Activated T-helper 17 cell treated with anti-CD3 and anti-CD28 coated beads, Interleukin-2, amount 50 U/mL, for 72 hours (primary cell): ENCODE measurements at places on chromosomes 5 and 9. TPM values are rescaled to one million over a fixed set of nuclear protein-coding genes. Genes with fewer than 3 reads are reported as not detected.

The BBLN gene
- 65.7 TPM for total RNA-seq

The NEUROG1 gene
- not detected for total RNA-seq

The SMIM23 gene
- total RNA-seq = not detected

The LRRTM2 gene
- total RNA-seq = 0.13 TPM

- H3K36me3 ChIP-seq = no peaks in the 10 kb centered on the region
- H3K4me1 ChIP-seq = no peaks in the 10 kb centered on the region
- no peak for ATAC-seq
- H3K27ac ChIP-seq = no peak overlapping the region
- H3K27me3 ChIP-seq = no peaks in the 10 kb centered on the region
- no peak overlapping the region for H3K4me3 ChIP-seq
Measured at GRCh38 chr9:70586476-70586875, 172.0 kb upstream of the KLF9 start.

DNA sequence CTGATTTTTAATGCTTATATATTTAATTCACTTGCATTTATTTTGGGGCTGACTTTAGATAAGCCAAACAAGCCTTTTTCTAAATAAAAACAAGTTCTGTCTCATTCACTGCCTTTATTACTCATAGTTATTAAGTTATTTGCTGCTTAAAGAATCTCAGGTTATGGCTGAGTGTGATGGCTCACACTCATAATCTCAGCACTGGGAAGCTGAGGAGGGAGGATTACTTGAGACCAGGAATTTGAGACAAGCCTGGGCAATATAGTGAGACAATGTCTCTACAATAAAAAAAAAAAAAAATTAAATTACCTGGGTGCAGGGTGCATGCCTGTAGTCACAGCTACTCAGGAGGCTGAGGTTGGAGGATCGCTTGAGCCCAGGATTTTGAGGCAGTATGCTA lies 85.0 kb upstream of the MAN2A1 start:
- peaks cover 9% of the 10 kb centered on the region for H3K27me3 ChIP-seq
- H3K36me3 ChIP-seq = no peaks in the 10 kb centered on the region
- no peak overlapping the region for H3K4me3 ChIP-seq

DNA sequence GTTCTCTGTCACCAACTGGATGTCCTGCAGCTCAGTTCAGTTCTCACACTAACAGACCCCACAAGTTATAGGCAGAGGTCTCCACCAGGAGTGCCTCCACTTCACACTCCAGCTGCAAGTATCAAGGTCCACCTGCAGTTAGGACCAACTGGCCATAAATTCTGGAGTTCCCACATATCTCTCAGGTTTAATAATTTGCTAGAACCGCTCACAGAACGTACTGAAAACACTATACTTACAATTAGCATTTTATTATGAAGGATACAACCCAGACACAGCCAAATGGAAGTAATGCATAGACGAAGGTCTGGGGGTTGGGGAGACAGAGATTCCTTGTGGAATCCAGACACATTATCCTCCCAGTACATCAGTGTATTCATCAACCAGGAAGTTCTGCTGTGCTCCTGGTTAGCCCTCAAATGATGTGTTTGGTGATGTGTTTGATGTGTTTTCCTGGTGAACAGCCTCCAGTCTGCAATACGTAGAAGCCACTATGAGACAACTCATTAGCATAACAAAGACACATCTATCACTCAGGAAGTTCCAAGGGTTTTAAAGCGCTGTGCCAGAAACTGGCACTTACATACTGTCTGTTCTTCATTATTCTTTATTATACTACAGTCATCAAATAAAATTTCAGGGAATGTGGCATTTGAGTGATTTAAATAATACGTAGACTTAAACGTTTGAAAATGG lies 25.4 kb downstream of the OGN start:
- no peak overlapping the region for H3K4me3 ChIP-seq
- peaks cover 9% of the 10 kb centered on the region for H3K36me3 ChIP-seq
- H3K27me3 ChIP-seq = no peaks in the 10 kb centered on the region
- H3K4me1 ChIP-seq = peaks cover 6% of the 10 kb centered on the region
- H3K27ac ChIP-seq = no peak overlapping the region

DNA sequence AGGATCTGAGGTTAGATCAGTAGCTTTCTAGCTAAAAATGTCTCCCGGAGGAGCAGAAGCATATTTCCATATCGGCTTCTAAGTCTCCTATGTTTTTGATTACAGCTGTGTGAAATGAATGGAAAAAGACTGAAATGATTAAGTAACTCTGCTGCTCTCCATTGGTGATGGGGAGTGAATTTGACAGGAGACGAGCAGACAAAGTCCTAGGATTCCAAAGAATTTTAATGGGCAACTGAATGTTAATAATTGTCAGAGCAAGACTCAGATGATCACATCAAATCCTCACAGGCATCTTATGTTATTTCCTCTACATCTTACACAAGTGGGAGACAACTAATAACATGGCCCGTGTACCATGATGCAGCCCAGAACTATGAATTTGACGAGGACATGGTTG lies 66.8 kb downstream of the LIX1 start:
- peaks cover 5% of the 10 kb centered on the region for H3K4me1 ChIP-seq
- H3K4me3 ChIP-seq = no peak overlapping the region
- no peak overlapping the region for H3K27ac ChIP-seq
- H3K27me3 ChIP-seq = peaks cover 4% of the 10 kb centered on the region

DNA sequence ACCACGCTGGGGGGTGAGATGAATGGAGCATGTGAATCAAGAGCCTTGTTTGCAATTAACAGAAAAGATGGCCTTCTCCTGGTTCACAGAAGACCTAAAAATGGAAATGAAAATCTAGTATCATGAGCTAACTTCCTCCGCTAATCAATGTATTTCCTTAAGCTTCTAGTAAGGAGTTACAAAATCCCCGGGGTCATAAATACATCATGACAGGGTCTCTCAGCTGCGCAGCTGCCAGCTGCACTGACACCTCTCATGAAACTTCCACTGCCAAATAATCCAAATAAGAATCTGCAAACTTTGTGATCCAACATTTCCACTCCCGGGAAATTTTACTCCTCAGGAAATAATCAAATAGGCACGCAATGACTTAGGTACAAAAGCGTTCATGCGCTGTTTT lies 11.9 kb downstream of the MYO10 start:
- no peaks in the 10 kb centered on the region for H3K4me1 ChIP-seq
- H3K27me3 ChIP-seq = no peaks in the 10 kb centered on the region
- no peak overlapping the region for H3K4me3 ChIP-seq
- H3K27ac ChIP-seq = no peak overlapping the region
- no peak for ATAC-seq

DNA sequence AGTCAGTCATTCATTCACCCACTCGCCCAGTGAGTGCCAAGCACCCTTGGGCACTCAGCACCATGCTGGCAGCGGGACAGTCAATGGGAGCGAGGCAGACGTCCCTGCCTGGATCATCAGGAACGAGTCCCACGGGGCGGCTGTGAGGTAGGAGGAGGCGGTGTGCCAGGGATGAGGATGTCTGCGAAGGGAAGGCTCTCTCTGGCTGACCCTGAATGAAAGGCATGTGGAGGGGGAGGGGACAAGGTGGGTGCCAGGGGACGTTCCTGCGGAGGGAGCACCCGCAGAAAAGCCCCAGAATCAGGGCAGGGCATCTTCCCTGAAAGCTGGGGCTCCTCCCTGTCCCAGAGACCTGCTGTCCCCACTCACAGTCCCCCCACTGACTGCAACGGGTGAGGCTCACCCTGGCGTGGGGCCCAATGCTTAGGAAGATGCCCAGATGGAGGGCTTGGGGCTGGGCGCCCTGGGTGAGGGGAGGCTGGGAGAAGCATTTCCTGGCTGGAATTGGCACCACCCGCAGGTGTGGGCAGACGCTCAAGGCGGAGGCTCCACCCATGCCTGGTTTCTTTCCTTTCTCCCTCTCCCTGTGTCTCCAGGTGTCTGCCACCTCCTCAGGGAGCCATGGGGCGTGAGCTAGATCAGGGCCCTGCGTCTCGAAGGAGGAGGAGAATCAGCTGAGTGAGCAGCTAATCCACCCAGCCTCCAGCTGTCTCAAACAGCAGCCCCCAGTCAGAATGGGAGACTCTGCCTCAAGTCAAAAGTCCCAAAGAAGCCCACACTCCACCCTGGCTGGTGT lies 179.0 kb upstream of the PPP1R26 start:
- H3K27me3 ChIP-seq = peaks cover 25% of the 10 kb centered on the region
- H3K4me1 ChIP-seq = no peaks in the 10 kb centered on the region
- H3K4me3 ChIP-seq = no peak overlapping the region

DNA sequence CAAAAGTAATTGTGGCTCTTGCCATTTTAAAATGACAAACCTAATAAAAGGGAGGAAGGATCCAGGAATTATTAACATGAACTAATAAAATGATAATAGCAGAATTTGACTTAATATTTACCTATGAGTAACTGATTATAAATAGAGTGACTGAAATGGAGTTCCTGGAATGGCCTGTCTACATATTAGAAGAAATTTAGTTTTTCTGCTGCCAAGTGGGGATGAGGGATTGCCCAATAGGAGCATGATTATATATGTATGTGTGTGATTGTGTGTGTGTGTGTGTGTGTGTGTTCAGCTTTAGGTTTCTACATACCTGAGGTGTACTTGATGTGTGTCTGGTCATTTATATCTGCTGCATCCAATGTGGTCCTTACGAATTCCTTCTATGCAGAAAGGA lies 36.6 kb upstream of the ITGA1 start:
- H3K27me3 ChIP-seq = no peaks in the 10 kb centered on the region
- H3K4me1 ChIP-seq = peaks cover 5% of the 10 kb centered on the region
- no peaks in the 10 kb centered on the region for H3K36me3 ChIP-seq
- no peak overlapping the region for H3K27ac ChIP-seq
- no peak for ATAC-seq
- no peak overlapping the region for H3K4me3 ChIP-seq

DNA sequence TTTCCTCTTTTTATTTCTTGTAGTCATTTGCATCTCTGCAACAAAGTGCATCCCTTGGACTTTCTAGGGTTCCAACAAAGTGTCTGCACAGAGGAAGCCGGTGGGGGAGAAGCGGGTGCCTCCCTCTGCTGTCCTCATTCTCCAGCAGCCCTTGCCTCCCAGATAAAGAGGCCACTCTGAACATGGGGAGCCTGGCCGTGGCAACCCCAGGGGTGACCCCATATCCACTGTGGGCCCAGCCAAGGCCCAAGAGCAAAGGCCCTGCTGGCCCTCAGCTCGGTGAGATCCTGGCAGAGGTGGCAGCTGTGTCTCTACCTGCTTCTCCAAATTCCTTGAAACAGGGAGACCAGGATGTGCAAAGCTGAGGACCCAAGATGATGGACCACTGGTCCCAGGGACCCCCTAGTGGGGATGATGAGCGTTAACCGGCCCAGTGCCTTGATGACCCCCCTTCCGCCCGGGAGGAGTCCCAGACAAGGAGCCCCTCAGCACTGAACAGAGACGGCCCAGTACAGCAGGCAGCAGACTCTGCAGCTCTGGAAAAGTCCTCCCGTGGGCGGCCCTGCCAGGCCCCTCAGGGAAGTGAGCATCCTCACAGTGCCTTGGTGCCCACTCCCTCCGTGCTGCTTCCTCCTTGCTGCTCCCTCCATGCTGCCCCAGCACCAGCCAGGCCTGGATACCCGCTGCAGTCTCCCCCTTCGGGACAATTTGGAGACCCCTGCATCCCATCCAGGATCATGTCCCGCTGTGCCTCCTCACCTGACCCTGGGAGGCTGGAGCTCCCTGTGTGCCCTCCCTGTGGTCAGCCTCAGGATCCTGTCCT lies 62.5 kb downstream of the MRPL36 start:
- H3K36me3 ChIP-seq = no peaks in the 10 kb centered on the region
- ATAC-seq = no peak
- no peaks in the 10 kb centered on the region for H3K4me1 ChIP-seq
- H3K27ac ChIP-seq = no peak overlapping the region

DNA sequence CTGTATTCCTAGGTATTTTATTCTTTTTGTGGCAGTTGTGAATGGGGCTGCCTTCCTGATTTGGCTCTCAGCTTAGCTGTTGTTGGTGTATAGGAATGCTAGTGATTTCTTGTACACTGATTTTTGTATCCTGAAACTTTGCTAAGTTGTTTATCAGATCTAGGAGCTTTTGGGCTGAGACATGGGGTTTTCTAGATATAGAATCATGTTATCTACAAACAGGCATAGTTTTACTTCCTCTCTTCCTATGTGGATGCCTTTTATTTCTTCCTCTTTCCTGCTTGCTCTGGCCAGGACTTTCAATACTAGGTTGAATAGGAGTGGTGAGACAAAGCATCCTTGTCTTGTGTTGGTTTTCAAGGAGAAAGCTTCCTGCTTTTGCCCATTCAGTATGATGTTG lies 129.9 kb downstream of the DMXL1 start:
- peaks cover 89% of the 10 kb centered on the region for H3K36me3 ChIP-seq
- ATAC-seq = no peak
- H3K4me3 ChIP-seq = no peak overlapping the region
- peaks cover 15% of the 10 kb centered on the region for H3K4me1 ChIP-seq

DNA sequence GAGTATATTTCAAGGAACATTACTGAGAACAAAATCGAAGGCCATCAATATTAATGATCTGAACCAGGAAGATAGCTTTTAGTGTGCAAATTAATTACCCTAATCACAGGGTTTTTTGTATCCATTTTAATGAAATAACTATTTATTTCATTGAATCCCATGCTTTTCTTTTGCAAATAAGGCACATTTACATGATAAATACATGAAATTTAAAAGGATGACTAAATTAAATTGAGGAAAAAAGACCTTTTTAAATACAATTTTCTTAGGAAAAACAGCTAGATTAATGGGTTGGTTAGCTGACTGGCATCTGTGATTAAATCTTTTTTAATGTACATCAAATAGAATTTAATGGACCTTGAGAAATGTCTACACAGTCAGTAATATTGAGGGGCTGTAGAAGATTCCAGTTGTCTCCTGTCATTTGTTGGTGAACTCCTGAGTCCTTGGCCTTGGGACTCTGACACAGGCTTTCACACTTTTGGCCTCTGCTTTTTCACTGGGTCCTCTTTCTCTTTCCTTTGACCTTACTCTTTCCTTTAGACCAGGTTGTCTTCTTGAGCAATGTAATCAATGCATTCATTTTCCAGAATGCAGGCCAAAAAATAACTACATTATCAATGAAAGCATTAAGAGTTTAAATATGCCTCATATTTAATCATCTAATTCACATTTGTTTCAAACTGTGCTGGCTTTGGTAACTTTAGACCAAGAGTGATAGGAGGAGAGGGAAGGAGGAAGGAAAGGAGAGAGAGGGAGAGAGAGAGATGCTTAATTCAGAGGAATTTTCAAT lies 511.5 kb downstream of the ZNF608 start:
- no peak overlapping the region for H3K27ac ChIP-seq
- no peaks in the 10 kb centered on the region for H3K4me1 ChIP-seq
- no peak for ATAC-seq
- H3K27me3 ChIP-seq = no peaks in the 10 kb centered on the region

DNA sequence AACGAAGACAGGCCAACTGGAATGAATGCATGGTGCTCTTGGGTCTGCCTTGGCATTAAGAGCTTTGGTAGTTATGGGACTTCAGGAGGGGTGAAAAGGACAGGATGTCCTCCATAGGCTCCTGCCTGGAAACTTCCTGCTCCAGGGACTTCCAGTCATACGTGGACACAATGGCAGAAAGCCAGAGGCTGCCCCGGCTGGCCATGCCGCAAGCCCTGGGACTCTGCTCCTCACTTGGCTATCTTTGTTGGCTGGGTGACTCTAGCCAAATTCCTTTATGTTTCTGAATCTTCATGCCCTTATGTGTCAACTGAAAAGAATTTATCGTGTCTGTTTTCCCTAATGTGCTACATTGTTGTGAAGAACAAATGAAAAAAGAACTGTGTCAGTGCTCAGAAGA lies 136.9 kb downstream of the SIL1 start:
- no peaks in the 10 kb centered on the region for H3K4me1 ChIP-seq
- H3K27me3 ChIP-seq = no peaks in the 10 kb centered on the region
- ATAC-seq = no peak
- no peaks in the 10 kb centered on the region for H3K36me3 ChIP-seq
- H3K4me3 ChIP-seq = no peak overlapping the region
